ENCODE measurements at places on chromosomes 5 and 9.

GRCh38 chr5:115413651-115414050 lies 117.2 kb upstream of the CCDC112 start:
- DNase-seq = no peak

DNA sequence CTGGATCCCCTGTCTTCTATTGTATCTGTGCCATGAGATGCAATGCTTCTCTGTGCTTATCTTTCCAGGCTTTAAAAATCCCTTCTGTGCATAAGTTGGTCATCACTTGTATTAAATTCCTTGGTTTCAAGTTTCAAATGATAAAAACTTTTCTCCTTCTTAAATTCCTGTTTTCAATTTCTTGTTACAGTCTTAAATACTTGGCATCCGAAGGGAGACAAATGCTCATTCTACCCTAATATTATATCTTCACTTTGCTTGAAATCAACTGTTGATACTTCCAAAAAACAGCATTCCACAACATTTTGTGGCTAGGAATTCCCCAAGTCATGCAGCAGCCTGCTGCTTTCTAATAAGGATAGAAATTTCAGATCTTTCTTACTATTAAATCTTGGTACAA lies 413.2 kb upstream of the ACTBL2 start:
- no peak for DNase-seq

DNA sequence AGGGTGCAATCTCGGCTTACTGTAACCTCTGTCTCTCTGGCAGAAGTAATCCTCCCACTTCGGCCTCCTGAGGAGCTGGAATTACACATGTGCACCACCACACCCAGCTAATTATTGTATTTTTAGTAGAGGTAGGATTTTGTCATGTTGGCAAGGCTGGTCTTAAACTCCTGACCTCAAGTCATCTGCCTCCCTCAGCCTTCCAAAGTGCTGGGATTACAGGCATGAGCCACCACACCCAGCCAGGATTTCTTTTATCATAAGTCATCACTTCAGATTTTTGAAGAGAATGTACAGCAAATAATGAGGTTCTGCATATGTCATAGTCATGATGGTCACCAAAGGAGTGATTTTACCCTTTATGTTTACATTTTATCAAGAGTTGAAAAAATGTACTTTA lies 108.1 kb downstream of the GCNT1 start:
- DNase-seq = no peak

DNA sequence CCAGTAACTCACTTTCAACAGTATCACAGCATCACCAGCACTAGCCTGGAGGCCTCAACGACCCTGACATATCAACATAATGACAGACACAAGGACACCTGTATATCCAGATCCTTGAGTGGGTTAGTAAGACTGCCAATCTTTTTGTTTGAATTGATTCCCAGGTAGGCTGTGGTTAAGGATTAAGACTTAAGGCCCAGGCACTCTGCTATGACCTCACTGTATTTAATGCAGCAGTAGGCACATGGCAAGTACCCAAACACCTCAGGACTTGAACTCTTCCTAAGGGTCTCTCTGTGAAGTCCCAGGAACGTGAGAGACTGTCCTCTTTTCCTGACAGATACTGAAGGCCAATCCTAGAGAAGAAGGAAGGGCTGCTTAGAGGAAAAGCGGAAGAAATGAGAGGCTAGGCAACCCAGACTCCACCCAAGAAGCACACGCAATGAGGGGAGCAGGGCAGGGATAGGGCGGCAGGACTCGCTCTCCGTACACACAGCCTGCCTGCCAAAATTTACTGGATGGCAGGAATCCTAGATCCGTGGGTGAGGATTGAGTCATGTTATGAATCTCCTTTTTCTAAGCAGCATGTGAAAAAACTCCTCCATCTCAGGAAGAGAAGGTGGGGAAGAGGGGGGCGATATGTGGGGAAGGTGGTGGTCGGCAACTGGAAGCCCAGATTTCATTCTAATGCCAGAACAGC lies 93.4 kb downstream of the SIL1 start:
- no peak for DNase-seq

DNA sequence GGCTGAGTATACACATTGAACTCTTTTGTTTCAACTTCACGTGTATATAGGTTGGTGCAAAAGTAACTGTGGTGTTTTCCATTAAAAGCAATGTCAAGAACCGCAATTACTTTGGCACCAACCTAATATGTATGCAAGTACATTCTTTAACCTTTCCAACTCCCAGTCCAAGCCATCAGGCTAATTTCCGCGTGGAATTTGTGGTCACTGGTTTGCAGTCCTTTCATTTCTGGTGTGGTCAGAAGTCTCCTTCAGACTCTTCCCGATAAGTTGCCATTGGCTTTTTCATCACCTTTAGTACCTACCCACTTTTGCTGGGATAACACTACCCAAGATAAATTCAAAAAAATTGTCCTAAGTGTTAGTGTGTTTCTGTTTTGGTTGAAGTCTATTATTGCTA lies 84.0 kb downstream of the RGS3 start:
- DNase-seq = no peak

DNA sequence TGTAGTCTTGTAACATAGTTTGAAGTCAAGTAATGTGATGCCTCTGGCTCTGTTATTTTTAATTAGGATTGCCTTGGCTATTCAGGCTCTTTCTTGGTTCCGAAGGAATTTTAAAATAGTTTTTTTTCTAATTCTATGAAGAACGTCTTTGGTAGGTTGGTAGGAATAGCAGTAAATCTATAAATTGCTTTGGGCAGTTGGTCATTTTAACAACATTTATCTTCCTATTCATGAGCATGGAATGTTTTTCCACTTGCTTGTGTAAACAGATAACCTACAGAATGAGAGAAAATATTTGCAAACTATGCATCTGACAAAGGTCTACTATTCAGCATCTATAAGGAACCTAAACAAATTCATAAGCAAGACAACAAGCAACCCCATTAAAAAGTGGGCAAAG lies 173.2 kb upstream of the TRPC7 start:
- DNase-seq = no peak

- no peak for DNase-seq
These were observed 139.7 kb downstream of the LRRC70 start for GRCh38 chr5:62718324-62718723.

- no peak for DNase-seq
These were observed 177.4 kb downstream of the FER start for GRCh38 chr5:108925073-108925472.

DNA sequence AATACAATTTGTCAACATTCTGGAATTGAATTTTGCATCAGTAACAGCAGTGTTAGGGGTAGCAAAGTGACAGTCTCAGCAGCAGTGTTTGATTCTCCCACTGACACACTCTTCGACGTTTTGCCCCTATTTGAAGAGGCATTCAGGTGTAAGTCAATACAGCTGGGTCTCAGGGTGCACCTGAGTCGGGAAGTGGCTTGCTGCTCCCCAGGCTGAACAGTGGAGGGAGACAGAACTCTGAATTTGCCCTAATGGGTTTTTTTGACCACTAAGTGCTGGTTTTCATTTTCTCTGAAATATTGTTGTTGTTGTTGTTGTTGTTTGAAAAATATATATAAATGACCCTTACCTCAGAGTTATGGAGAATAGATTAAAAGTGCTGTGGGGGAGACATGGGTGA lies 223.2 kb downstream of the TLR4 start:
- no peak for DNase-seq

DNA sequence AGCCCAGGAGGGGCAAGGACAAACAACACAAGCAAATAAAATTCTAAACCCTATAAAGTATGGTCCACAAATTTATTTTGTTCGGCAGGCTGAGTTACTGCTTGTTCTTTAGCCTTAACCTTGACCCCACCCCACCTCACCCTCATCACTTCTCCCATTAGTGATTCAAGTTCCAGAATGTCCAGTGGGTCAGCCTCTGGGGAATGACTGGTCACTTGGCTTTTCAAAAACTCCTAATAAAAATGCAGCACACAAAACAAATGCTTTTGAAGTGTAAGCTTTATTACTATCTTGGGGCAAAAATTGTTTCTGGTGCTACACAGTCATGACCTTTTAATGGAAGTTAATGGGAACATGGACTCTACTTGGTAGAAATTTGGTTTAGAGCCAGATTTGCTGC lies 142.1 kb downstream of the MPDZ start:
- DNase-seq = no peak

DNA sequence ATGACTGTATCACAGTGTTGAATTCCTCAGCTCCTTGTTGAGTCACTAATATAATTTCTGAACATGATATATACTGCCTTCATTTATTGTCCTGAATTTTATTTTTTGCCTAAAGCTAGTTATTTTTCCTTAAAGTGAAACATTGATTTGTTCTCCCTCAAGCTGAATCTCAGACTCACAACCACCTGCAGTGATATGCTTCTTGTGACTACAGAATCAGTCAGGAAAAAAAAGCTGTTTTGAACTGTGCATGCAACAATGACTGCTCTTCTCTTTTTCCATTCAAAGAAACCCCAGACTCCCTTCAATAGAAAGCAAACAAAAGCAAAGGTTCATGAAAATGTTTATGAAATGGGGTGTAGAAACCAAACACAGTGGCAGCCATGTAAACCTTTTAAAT lies 470.2 kb upstream of the CHD1 start:
- no peak for DNase-seq

- DNase-seq = no peak
These were observed 38.1 kb downstream of the ITGA1 start for GRCh38 chr5:52825826-52826225.

GRCh38 chr9:93827545-93828330 lies 127.4 kb downstream of the BARX1 start:
- DNase-seq = peak; percentile 13

GRCh38 chr5:150633429-150633828 lies 7.0 kb upstream of the SYNPO start:
- no peak for DNase-seq

- no peak for DNase-seq
These were observed 65.3 kb downstream of the CSNK1A1 start for GRCh38 chr5:149485655-149486615.

DNA sequence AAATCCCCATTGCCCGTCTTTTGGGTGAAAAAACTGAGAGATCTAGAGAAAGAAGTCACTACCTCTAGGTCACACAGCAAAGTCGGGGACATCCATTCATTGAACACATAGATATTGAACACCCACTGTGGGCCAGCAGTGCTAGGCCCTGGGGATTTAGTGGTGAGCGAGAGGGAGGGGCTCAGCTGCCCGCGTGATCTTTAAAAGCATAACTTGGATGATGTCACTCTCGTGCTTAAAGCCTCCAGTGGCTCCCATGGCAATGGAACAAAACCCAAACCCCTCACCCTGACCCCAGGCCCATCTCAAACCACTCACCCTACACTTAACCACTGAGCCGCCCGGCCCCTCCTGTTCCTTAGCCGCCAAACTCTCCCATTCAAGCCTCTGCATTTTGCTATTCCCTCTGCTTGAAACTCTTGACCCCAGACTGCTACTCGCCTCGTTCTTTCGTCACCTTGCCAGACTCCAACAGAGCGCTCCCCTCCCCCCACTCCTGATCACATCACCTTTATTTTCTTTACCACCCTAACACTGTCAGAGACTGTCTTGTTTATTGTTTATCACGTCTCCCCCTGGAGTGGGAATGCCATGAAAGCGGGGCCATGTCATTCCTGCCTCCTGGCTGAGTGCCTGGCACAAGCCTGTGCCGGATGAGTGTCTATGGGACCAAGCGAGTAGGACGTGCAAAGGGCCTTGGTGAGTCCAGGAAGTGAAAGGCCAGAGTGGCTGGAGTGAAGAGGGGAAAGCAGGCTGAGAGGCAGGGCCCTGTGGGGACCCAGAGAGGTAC lies 710 bp upstream of the PIP5KL1 start:
- no peak for DNase-seq
